ENCODE measurements at places on chromosomes 6 and 20. TPM values are rescaled to one million over a fixed set of nuclear protein-coding genes. Genes with fewer than 3 reads are reported as not detected.

The TGM3 gene
- not detected for total RNA-seq

- no peak for DNase-seq
Observed at GRCh38 chr6:128256095-128256494, 264.3 kb downstream of the PTPRK start.

The TTBK1 gene
- total RNA-seq: 0.15 TPM

The NHLRC1 gene
- total RNA-seq: 1.3 TPM

- no peak for DNase-seq
Observed at GRCh38 chr6:154356690-154357089, at the start of gene IPCEF1. Gene IPCEF1, minus strand, starts transcription at chr6:154356803. Its CDS starts 90,856 bp downstream, at chr6:154265947.

Measured in left ventricle myocardium superior (tissue), 1 donor.